ENCODE measurements at places on chromosomes 11 and 22.

DNA sequence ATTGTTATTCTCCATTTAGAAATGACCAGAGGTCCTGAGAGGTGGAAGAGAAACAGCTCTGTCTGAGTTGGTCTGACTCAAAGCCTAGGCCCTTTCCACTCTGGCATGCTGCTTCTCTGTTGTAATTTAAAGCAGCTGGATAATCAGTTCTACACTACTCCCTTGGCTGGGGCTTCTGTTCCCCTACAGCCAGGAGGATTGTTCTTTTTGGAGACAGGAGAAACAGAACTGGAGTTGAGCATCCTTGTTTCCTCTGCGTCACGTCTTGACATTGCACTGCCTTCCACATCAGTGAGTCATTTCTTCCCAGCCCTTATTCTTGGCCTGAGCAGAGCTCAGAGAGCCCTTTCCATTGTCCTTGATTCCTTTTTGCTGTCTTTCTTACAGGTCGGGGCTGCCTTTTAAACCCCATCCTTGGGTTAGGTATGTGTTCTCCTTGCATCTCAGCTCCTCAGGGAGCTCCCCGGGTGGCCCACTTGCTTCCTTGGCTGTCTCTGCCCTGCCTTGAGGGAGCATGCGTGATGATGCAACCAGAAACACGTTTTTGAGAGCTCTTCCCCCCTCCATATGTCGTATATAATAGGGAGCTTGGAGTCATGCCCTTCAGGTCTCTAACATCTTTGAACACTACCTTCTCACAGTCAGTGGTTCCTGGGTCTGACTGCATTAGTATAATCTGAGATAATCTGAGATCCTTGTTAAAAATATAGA lies 35.7 kb downstream of the CYB5R2 start:
- DNase-seq, result no peak

DNA sequence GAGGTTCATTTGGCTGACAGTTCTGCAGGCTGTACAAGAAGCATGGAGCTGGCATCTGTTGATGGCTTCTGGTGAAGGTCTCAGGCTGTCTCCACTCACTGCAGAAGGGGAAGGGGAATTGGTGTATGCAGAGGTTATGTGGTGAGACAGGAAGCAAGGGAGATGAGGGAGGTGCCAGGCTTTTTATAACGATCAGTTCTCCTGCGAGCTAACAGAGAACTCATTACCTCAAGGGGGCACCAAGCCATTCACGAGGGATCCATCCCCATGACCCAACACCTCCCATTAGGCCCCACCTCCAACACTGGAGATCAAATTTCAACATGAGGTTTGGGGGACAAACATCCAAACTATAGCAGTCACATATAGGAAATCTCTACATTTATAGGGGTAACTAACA lies 38.7 kb upstream of the E2F8 start:
- no peak for DNase-seq

DNA sequence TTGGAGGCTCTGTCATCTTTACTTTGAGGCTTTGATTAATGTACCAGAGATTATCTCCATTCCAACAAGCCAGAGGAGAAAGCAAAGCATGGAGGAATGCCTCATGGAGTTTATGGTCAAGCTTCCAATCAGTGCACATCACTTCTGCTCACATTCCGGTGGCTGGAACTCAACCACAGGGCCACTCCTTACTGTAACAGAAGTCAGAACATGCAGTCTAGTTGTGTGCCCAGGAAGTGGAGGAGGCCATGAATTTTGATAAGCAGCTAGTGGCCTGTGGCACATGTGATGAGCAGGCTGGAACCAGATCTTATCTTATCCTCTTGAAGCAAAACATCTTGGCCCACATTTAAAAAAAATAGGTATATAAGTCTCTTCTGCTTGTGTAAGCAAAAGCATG lies 258.9 kb upstream of the ARHGAP20 start:
- no peak for DNase-seq

DNA sequence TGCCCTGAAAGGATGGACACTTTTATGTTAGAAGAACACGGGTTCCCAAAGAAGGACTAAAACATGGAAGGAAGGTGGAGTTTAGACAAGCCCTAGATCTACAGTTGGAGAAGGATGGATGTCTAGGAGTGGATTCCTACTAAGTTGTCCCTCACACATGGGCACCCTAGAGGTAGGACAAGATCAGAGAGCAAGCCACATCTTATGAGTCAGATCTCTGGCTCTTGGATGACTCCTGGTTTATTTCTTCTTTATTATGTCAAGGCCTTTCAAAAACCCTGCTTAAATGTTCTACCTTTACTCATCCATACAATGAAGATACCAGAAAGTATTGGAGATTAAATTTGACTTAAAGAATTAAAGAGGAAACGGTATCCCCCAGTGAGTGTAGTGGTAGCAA lies 34.4 kb downstream of the PRCP start:
- DNase-seq, result no peak

- no peak for DNase-seq
These were observed 8.8 kb upstream of the SCUBE1 start for GRCh38 chr22:43351966-43352345.

- no peak for DNase-seq
These were observed 36.8 kb upstream of the TP53I11 start for GRCh38 chr11:44987506-44987905.

GRCh38 chr11:26026078-26026477 lies 305.9 kb upstream of the ANO3 start:
- DNase-seq, result no peak

DNA sequence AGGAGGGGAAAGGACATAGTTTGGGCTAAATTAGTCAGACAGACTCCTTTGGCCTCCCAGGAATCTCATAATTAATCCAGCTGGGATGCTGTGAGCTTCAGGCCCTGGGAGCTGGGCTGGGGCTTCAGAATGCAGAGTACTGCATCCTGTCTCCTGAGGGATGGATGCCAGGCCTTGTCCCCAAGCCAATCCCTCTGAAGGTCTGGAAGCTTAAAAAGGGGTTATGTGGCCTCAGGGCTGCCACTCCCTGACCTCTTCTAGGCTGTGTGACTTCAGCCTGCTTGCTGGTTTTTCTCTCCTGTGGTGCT lies 6.9 kb upstream of the LRRC32 start:
- no peak for DNase-seq

- no peak for DNase-seq
These were observed 587 bp downstream of the ESAM start for GRCh38 chr11:124761301-124762104.

DNA sequence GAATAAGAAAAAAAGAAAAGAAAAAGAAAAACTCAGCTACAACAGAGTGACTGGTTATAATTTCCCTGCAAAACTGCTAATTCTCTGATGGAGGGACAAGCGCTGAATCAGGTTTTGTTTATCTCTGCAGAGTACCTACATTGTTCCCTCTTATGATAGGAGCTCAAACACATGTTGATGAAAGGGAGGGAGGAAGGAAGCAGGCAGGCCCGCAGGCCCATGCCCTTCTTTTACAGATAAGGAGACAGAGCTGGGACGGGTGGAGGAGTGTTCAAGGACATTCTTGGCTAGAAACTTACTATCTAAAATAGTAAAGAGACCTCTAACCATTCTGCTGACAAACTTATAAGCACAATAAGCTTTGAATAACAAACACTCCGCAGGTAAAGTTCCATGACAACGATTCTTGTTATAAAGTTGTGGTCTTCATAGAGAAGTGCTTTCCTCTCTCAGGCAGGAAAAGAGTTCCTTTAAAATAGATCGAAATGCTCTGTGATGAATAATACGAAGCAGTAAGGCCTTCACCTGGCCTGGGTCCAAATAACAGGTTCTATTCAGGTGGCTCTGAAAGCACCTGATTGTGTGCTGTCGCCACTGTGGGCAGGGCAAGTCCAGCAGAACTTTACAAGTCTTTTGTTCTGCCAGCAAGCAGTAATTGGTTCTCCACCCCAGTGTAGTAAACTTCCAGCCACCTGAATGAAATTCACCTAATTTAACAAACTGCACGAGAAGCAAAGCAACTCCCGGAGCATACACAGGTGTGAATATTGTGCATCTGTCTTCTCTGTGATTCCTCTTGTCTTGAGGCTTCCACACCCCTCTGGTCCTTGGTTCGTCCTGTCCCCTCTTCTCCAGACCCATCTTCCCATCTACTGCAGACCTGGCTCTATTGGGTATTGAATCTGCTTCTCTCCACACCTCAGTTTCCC lies 15.3 kb upstream of the MICAL2 start:
- no peak for DNase-seq

DNA sequence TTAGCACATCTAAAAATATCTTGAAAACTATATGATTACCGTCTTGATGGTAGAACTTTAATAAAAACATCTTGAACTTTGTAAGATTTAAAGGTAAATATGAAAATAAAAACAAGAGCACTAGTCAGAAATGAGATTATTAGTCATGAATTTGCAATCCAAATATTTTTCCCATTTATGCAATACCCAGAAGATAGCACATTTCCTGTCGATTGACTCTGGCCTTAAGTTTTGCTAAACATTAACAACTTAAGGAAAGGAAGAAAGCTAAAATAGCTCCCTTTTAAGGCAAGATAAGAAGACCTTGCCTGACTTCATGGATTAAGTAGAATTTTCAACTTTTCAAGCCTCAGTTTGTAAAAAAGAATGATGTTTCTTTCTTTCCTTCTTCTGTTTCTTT lies 1374.7 kb upstream of the RAG2 start:
- DNase-seq, result no peak

GRCh38 chr22:48580481-48580970 lies 1247.1 kb downstream of the BRD1 start:
- DNase-seq, result no peak

DNA sequence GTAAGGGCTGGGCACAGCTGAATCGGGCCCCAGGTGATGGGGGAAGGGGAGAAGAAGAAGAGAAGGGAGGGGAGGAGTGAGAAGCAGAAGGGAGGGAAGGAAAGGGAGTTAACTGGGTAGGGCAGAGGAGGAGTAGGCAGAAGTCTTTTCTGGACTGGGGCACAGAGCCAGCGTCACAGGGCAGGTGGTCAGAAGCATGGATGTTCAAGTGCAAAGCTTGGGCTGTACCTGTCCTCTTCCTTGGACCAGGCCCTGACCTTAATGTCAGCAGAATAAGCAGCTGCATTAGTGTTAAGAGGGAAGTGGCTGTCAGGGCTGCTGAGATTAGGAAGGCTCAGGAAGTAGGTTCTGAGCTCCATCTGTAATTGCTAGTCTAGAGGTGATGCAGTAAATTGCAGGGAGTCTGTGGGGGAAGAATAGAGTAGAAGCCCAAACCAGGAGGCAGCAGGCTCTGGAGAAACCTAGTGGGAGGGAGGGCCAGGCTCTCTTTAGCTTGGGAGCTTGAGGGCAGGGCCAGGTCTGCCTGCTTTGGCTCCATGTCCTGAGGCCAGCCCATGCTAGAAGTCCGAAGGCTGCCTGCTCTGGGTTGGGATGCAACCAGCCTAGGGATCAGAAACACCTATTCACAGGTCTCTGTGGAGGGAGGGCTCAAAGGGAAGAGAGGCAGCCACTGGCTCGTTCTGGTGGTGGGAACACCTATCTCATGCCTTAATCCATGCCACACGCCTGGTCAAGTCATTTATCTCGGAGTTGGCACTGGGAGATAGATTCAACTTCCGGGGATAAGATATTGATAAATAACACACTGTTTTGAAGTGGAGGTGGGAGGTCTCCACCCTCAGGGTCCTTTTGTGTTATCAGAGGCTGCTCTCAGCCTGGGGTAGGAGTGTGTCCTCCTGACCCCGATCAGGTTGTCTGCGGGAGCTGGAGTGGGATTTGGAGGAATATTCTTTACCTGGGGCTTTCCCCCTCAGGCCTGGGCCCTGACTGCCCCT lies 1.7 kb upstream of the UCP3 start:
- no peak for DNase-seq

DNA sequence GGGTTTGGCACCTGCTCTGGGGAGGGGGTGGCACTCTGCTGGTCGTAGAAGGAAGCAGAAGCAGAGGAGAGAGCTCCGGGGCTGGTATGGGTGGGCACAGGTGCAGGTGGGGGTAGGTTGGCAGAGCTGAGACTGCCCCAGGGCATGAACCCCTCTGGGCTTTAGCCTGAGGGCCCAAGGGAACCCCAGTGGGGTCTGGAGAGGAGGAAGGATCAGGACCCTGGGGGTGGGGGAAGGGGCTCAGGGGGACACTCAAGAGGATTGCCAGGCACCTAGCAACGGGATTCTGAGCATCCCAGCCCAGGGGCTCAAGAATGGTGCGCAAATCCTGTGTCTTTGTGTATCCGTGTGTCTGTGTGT lies 6.3 kb downstream of the ALDH3B2 start:
- no peak for DNase-seq

GRCh38 chr11:34451053-34451452 lies 12.3 kb downstream of the CAT start:
- DNase-seq, result no peak

GRCh38 chr11:118171269-118172062 lies 5.0 kb downstream of the SCN2B start:
- DNase-seq, result peak; percentile 52

DNA sequence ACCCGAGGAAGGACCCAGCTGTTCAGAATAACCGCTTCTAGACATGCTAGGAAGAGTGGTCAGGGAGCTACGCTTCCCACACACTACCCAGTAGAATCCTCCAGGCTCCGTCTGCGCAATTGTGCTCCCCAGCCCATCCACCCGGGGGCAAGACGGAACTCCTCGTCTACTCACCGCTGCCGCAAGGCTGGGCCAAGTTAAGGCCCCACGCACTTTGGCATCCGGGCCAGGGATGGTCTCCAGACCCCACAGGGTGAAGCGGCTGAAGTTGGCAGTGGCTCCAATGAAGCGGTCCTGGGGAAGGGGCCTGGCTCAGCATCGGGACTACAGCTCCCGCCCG lies 757 bp downstream of the RNASEH2C start:
- no peak for DNase-seq

DNA sequence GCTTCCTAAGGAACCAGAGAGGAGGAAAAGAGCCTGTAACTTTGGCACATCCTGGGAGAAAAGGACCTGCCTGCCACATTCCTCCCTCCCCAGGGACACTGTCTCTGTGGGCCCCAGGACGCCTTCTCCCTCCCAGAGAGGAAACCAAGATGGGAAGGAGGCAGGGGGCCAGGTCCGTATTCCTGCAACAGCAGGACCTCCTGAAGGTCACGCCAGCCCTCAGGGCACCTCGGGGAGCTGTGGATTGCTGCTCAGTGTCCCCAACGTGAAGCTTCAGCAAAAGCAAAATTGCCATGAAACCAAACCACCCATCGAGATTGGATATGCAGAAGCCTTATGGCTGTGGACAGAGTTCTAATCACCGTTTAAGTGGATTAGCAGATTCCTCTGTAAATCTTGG lies 86.7 kb downstream of the ARHGAP8 start:
- DNase-seq, result no peak

DNA sequence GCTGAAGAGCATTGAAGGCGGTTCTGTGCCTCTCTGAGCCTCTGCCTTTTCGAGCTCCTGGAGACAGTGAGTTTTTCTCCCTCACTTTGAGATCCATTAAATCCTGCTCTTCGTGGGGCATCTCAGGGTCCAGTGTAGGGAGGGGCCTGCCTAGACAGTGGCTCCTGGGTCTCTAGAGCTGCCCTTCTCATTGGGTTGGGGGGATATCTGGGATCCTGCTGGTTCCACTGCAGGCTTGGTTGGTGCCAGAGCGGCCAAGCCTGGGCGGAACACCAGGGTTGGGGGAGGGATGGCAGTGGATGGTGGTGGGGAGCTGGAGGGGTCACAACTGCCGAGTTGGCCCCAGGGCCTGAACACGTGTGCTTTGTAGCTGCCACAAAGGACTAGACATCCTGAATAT lies 52.2 kb upstream of the CARS1 start:
- DNase-seq, result no peak

Measured in stimulated activated CD8-positive, alpha-beta memory T cell treated with anti-CD3 and anti-CD28 coated beads, Interleukin-7, amount 100 ng/mL, for 24 hours (primary cell).